ENCODE measurements at places on chromosomes 12 and 14.
A peak's percentile ranks its signal among the peaks of the same experiment; 100 is the strongest.

- no peak for DNase-seq
Measured at GRCh38 chr14:44463356-44464004, 43.6 kb downstream of the FSCB start.

DNA sequence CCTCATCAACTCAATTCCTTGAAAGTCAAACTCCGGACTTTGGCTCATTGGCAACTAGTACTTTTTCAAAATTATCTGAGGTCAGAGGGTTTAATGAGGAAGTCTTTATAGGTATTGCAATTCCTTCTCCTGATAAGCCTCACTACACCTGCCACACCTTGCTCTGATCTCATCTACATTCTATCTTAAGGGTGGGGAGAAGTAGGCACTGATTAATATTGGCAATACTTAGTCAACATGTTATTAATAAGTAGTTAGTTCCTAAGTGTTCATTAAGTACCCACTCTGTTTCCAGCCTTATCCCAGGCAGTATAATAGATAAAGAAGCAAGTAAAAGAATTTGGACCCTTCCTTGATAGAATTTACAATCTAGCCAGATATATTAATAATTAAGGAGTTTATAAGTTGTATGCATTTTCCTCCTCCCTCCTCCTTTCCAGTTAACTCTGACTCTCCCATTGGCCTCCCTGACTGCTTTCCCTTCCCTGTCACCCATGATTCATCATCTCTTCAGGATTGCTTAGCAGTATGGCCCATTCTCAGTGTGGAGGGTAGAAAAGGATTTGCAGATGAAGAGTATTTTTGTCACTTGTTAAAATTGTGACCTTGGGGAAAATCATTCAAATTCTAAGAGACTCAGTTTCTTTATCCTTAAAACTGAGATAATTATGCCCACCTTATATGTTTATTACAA is 231.0 kb upstream of the ATP2B1 start:
- DNase-seq: peak; percentile 86

GRCh38 chr12:42426746-42427145 is 100.8 kb downstream of the PPHLN1 start:
- no peak for DNase-seq

DNA sequence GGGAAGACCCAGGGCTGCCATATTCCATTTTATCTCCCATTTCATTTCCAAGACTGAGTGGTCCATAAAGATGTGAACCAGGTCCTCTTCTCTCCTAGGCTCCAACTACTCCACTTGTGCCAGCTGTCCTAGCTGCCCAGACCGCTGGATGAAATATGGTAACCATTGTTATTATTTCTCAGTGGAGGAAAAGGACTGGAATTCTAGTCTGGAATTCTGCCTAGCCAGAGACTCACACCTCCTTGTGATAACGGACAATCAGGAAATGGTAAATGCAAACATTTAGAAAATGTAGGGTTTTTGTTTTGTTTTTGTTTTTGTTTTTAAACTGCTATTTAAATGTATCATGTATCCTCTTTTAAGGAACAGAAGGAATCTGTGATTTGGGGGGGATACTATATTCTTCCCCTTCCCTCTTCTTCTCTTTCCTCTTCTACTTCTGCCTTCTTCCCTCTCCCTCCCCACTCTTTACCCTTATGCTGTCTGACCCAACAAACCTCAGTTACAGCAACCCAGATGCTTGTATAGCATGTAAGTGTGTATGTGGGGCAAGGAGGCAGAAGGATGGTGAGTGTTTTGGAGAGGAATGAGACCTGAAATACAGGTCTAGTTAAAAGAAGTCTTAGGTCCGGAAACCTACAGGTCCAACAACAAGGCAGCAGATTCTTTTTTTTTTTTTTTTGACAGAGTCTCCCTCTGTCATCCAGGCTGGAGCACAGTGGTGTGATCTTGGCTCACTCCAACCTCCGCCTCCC is 5.9 kb downstream of the KLRG1 start:
- no peak for DNase-seq

DNA sequence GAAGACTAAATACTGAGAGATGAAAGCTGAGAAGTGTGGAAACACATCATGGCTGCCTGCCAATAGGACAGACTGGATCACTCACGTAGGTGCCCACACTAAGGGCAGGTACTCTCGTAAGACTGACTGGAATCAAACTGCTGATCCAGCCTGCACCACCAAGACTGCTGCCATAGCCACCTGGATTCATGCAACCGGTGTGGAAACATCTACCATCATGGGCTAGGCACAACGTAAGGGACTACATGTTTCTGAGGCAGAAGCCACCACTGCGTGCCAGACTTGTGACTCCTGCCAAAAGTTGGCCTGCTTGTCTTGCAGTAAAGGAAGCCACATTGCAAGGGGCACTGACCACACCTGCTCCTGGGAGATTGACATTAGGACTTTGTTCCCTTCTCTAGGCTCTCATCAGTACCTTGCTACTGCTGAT is 3.8 kb downstream of the POMT2 start:
- DNase-seq: peak; percentile 86

- DNase-seq: peak; percentile 18
Measured at GRCh38 chr12:132423820-132424645, 65.9 kb upstream of the FBRSL1 start.

DNA sequence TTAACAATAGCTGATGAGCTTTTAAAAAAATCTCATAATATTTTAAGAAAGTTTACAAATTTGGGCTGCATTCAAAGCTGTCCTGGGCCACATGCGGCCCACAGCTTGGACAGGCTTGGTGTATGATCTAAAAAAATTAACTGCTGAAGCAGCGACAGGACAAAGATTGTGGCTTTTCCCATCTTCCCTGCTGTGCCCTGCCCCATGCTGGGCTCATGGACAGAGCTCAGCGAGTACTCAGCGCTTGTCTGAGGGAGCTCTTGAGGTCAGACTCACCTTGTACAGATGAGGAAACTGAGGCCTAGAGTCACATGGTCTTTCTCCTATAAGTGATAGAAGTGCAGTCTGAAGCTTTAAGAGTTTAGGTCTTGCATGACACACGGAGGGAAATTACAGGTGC is 15.0 kb downstream of the EVL start:
- no peak for DNase-seq

- no peak for DNase-seq
Measured at GRCh38 chr12:57483466-57483865, 3.8 kb upstream of the ARHGAP9 start.

DNA sequence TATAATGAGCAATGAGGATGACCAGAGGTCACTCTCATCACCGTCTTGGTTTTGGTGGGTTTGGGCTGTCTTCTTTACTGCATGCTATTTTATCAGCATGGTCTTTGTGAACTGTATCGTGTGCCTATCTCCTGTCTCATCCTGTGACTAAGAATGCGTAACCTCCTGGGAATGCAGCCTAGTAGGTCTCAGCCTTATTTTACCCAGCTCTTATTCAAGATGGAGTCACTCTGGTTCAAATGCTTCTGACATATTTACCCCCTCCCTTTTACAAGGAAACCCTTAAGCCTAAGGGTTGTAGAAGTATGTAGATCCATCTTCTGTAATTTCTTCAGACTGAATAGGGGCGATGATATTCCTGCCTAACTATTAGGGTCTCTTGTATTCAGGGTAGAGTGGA is 8.4 kb downstream of the IFI27L1 start:
- DNase-seq: no peak

- no peak for DNase-seq
Measured at GRCh38 chr12:82638324-82638723, 48.4 kb upstream of the TMTC2 start.

GRCh38 chr12:72267974-72268373 is 4.2 kb upstream of the TRHDE start:
- DNase-seq: no peak

GRCh38 chr14:102988054-102988453 is 65.6 kb downstream of the AMN start:
- DNase-seq: no peak

GRCh38 chr12:49340095-49340870 is 3.3 kb upstream of the C1QL4 start:
- no peak for DNase-seq

DNA sequence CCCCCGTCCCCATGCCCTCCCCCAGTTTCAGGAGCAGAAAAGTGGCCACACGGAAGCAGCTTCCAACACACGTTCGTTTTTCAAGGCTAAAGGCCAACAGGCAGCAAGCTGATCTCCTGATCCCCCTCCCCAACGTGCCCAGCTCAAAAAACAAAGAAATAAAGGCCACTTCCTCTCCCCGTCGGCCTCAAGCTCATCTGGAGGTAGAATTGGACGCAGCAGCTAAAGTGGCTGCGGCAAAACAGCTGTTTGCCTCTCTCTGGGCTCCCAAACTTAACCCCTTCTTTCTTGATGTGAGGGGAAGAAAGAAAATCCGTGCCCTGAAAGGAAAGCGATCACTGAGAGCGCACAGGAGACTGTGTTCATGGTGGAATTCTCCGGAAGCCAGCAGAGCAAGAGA is 66.3 kb downstream of the SCARB1 start:
- DNase-seq: no peak

- no peak for DNase-seq
Measured at GRCh38 chr14:75630695-75631452, 29.8 kb downstream of the ERG28 start.

DNA sequence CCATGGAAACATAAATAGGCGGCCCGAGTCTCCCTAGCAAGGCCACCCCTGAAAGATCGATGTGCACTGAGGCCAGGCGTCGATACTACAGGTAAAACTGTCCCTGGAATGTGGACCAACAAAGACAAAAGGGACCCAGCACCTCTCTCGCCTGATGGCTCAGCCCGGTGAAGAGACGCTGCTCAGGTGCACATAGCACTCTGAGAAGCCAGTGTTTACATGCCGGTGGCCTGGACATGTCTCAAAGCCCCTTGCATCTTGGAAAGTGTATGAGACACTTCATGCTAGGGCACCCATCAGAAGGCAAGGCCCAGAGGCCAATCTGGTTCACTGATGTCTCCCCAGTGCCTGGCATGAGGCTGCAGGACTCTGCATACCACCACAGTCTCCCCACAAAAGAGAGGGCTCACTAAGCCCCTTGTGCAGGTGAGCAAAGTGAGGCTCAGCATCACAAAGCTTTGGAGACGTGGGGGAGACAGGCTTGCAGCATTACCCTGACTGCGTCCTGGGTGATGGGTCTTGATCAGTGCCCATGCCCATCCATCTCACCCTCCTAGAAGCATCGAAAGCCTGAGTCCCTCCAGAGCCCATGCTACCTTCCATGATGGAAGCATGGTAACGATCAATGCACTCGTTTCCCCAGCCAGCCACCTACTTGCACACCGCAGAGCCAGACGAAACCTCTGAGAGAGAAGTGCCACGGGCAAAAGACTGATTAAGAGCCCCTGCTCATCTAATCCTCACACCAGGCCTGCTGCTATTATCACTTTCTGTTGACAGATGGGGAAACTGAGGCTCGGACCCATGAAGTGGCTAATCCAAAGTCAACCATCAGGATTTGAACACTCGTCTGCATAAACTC is 16.1 kb downstream of the BCL11B start:
- DNase-seq: no peak

DNA sequence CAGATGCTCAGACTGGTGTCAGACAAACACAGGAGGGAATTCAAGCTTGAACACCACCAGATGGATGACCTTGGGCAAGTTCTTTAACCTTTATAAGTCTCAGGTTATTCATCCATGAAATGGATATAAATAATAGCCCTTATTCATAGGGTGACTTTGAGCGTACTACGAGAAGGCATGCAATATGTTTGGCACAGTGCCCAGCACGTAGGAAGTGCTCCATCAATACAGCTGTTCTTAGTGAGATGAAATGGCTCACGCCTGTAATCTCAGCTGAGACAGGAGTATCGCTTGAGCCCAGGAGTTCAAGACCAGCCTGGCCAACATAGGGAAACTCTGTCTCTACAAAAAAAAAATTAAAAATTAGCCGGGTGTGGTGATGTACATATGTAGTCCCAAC is 84.8 kb upstream of the FICD start:
- DNase-seq: no peak

DNA sequence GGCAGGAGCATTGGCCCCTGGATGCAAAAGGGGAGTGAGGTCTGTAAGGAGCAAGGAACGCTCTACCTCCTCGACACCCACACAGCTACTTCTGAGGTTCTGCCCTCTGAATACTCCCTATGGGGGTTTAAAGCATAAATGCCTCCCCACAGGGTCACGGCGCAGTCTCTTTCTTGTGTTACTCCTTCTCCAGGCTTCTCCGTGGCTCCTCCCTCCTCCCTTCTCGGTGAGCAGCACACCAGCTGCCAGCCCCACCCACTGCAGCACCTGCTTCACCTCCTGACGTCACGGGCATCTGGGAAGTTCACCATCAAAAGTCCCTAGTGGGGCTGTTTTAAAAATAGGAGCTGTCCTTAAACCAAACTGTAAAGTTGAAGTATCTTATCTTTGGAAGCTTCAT is 67.3 kb downstream of the SPTB start:
- DNase-seq: peak; percentile 66

DNA sequence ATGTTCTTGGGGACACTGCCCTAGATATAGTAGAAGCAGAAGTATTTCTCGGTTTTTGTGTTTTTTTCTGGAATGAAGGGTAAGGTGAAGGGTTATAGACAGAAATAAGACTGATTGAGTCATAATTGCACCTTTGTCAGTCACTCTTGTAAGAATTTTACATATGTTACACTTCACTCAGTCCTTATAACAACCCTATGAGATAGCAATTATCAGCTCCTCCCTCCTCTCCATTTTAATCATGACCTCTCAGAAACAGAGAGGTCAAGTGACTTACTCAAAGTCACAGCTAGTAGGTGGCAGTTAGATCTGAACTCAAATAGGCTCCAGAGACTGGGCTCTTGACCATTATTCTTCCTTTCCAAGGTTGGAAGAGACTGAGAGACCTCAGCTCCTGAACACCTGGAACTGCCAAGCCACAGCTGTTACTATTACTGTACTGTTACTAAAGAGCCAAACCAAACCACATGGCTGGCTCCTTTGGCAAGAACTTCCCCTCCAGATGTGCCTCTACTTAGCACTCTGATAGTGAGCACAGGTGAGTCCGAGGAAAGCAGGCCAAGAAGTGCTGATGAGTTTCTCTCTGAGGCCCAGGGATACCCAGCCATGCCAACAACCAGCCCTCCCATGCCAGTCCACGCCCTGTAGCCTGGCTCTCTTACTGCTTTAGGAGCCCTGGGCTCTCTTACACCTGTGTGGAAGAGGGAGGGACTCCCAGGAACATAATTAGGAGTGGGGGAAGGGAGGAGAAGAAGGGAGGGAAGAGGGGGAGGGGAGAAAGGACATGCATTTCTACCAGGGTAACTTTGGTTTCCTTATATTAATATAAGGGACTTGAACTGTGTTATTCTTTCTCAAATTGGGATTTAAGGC is 121.3 kb downstream of the CRADD start:
- no peak for DNase-seq

DNA sequence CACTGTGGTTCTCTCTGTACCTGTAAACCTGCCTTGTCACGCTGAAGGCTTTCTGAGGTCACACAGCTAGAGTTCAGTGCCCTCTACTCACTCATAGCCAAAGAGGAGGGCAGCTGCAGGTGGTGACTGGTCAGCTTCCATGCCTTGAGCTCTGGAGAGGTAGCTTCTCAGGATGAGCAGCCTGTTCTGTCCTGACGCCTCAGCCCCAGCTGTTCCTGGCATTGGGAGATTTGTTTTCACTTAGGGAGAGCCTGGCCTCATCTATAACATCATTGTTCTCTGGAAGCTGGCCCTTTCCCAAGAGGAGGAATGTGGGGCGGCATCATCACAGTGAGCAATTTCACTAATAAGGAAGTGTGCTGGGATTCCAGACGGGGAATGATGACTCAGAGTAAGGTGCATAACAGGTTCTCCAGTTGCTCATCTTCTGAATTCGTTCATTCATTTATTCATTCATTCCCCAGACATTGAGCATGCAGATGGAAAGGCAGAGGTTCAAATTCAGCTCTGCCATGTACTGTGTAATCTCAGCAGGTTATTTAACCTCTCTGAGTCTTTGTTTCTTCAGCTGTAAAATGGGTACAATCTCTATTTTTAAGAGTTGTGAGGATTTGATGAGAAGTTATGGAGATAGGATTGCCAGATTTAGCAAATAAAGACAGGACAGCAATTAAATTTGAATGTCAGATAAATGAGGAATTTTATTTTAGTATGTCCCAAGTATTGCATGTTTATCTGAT is 255.8 kb upstream of the CRY1 start:
- DNase-seq: peak; percentile 75

Data from large intestine (tissue), 12 donors.